ENCODE measurements at places on chromosomes 1 and 21.

DNA sequence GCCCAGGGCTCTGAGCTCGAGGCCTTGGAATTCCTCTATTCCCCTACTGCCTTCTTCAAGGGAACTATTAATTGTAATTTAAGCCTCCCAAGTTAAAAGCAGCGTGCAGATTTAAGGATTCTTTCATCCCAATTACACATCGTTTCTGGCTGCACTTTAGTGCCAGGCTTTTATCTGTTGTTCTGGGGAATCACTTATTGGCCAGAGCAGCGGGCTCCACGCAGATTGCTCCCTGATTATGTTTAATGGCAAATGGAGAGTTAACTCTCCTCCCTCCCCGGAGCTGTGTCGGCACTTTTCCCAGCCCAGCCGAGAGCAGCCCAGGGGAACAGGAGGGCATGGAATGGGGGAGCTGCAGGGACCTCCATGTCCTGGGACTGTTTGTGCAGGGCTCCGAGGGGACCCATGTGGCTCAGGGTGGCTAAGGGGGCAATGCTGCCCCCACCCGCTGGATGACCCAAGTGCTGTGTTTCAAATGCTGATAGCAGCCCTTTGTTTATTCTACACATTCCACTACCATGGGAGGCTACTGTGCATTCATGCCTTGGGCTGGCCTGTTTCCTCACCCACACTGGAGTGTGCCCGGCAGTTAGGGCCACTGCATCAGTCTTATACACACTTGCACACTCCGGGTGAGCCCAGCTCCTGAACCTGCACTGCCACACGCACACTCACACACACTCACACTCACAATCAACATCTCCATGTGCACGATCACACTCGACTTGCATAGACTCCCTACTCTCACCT lies 93.3 kb upstream of the POU3F1 start:
- DNase-seq: no peak

DNA sequence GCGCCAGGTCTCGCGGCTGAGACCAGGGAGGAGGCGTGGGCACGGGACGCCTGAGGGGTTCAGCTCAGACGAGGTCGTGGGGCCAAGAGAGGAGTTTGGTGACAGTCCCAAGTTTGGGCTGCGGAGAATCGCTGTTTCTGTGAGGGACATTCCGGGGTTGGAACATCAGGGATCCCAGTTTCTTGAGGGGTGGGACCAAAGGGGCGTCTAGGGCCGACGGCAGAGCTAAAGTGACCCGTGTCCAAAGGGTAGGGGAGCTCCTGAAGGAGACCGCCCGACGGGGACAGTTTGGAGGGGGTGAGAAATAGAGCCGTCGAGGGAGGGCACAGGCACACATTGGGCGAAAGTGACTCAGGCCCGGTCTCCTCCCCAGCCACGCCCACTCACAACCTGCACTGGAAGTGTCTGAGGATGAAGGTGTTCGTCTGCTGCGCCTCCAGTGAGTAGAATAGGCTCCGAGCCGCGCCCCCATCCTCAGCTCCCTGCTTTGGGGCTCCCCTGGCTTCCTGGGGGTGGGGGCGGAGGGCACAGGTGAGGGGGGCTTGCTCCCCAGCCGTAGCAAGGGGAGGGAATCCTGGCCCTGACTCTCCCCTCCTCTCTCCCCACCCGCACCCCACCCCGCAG lies 7.0 kb downstream of the EFNA3 start:
- no peak for DNase-seq

DNA sequence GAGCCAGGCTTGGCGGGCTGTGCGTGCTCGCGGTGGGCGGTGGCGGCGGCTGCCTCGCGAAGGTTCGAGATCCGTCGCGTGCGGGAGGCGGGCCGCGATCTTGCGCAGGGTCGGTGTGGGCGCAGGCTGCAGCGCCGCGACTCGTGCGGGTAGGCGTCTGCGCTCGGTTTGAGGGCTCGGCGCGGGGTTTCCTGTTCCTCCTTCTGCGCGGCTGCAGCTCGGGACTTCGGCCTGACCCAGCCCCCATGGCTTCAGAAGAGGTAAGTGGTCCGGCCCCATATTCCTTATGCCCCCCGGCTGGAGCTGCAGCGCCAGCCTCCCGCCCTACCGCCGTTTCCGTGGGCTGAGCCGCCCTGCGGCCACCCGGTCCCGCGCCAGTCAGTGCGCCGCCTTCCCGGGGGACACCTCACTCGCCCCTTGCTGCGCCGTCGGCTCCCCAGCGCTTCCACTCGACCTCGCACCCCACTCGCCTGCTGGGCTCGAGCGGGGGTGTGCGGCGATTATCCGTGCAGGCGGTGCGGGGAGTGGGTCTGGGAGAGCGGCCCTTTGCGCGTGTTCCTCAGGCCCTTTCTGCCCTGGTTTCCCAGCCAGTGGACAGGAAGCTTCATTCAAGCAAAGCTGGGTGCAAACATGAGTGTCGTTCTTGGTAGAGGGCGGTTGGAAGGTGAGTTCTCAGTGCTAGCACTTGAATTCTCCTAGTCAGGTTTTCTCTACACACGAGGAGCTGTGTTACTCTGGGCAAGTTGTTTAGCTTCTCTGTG lies at the start of gene CACYBP:
Gene CACYBP (plus strand): TSS at position 12 of the 761 bp plus-strand sequence. CDS start 234 bp downstream, at position 246.
- DNase-seq: peak; percentile 95

GRCh38 chr1:17597651-17598050 lies 58.2 kb downstream of the ARHGEF10L start:
- DNase-seq: no peak

DNA sequence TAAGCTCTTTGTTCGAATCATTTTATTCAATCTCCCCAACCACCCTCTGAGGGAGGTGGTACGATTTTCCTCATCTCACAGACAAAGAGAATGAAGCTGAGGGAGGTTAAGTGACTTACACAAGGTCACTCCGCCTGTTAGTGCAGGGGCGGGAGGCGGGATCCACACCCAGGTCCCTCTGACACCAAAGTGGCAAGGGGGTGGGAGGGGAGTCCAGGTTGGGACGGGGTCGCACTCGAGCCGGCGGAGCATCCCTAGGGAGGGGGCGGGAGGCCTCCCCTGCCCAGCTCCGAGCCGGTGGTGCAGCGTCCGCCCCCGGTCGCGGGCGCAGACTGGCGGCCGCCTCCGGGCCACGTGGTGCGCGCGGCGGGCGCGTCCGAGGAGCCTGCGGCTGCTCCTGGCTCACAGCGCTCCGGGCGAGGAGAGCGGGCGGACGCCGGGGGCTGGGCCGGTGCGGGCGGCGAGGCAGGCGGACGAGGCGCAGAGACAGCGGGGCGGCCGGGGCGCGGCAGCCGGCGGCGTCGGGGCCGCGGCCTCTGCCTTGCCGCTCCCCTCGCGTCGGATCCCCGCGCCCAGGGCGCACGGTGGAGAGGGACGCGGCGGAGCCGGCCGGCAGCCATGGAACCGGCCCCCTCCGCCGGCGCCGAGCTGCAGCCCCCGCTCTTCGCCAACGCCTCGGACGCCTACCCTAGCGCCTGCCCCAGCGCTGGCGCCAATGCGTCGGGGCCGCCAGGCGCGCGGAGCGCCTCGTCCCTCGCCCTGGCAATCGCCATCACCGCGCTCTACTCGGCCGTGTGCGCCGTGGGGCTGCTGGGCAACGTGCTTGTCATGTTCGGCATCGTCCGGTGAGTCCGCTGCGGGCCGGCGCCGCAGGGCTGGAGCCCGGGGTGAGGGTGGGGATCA lies at the start of gene OPRD1:
Gene OPRD1 (plus strand): TSS at position 405 of the 903 bp plus-strand sequence. CDS start 214 bp downstream, at position 619.
- no peak for DNase-seq

DNA sequence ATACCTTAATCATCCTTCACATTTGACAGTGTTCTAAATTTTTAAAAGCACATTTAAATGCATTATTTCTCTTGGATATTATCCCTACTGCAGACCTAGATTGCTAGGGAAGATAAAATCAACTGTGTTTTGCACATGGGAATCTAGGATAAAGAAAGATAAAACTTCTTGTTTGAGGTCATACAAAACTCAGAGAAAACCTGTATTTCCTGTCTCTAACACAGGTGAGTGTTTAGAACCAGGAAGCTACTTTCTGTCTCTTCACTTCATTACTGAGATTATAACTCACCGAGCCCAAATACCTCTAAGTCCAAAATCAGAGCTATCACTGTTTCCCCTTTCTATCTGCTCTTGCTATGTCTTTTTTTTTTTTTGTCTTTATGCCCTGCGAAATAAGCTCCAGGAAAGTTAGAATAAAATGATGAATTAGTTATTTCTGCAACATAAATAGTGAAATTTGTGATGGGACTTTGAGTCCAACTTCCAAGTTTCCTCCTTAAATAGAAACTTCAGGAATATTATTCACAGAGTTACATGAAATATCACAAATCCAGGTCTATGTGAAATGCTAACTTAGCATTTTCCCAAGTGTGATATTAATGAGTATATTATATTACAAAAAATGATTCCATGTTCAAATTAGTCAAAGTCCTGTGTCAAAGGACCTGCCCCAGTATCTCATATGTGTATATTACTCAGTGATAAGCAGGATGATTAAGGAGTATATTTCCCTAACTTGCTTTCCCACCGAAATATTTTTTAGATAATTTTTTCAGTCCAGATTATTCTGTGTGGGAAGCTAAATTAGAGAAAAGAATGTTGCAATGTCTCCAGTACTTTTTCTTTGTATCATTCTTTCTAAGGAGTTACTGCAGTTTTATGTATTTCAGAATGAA lies 226.4 kb downstream of the PLA2G4A start:
- DNase-seq: no peak

DNA sequence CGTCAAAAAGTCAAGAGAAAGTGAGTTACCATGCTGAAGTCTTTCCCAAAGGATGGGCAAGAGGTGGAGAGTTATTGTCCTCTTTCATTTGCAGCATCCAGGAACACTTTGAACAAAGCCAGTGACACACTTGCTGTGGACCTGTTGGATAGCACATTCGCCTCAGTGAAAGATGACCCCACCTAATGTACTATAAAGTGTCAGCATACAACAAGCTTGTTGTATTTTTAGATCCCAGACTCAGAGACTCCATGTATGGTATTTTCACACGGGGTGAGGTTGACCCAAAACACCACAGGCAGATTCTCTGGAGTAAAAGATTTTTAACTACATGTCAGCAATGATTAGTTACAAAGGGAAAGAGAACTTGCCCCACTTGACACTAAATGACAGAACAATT lies 273.8 kb downstream of the PTBP2 start:
- DNase-seq: no peak

DNA sequence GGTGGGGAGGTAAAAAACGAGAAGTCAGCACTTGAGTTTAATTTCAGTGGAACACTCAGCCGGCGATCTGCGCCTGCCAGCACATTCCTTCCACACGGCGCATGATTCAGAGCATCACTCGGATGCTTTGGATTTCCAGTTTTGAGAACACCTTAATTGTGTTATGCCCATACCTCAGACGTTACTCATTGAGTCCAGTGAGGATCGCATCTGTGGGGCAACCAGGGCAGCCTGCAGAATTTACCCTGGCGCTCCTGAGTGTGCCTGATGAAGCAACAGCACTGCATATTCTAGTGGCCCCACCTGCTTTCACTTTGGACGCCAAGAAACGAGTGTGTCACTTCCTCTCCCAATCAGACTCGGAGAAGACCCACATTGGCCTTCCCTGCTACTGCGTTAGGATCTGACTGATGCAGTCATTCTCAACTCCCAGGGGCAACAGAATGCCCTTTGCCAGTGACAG lies 19.9 kb downstream of the FAM89A start:
- no peak for DNase-seq

GRCh38 chr1:15180945-15181523 lies 27.5 kb downstream of the TMEM51 start:
- DNase-seq: no peak

- DNase-seq: no peak
Observed at GRCh38 chr1:117634631-117635030, 28.8 kb downstream of the TENT5C start.

- no peak for DNase-seq
Observed at GRCh38 chr1:228396770-228397662, 9.6 kb downstream of the TRIM11 start.
